ENCODE measurements at places on chromosomes 12 and 14.
A peak's percentile ranks its signal among the peaks of the same experiment; 100 is the strongest.

GRCh38 chr12:48881686-48882314 lies 16.1 kb upstream of the RND1 start:
- DNase-seq = no peak

DNA sequence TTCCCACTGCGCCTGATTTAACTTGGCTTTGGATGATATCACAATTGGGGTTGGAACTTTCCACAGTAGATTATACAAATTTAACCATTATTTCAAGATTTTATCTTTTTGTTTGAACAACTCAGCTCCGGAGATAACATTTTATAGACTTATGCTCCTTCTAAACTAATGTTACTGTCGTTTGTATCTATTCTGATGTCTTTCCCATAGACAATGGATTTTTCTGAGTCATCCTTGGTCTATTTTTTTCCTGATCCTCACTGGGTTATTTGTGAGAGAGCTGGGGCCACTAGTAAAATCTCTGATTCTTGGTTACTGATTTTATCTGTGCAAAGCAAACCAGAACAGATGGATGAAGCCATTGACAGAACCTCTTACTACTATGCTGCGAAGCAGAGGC lies 175.1 kb downstream of the SLC38A4 start:
- DNase-seq = no peak

GRCh38 chr14:23344481-23344880 lies 8.2 kb downstream of the SLC22A17 start:
- DNase-seq = no peak

DNA sequence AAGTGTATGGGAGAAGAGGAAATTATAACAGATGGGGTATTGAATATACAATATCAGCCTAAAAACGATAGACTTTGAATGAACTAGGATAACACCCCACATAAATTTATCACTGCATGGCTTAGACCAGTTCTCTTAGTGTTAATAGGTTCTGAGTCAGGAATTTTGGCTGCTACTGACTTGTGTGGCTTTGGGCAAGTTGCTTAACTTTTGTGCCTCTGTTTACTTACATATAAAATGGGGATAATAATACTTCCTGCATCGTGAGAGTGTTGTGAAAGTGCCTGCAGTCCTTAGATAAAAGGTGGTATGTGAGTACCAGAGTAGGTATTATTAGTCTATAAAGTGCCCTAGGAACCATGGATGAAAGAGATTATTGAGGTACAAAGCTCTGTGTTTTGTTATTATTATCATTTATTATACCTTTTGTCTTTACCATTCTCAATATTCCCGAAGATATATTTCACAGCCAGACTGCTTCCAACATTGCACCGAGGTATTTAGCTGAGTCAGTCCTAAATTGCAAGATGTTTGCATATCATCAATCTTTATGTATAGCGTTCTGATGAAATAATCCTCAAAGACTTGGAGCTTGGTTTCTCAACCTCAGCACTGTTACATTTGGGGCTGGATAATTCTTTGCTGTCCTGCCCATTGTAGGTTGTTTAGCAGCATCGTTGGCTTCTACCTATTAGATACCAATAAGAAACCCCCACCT lies 2.3 kb upstream of the PAWR start:
- peak; percentile 6 for DNase-seq

GRCh38 chr12:9064201-9064814 lies 51.4 kb downstream of the A2M start:
- DNase-seq = peak; percentile 60

DNA sequence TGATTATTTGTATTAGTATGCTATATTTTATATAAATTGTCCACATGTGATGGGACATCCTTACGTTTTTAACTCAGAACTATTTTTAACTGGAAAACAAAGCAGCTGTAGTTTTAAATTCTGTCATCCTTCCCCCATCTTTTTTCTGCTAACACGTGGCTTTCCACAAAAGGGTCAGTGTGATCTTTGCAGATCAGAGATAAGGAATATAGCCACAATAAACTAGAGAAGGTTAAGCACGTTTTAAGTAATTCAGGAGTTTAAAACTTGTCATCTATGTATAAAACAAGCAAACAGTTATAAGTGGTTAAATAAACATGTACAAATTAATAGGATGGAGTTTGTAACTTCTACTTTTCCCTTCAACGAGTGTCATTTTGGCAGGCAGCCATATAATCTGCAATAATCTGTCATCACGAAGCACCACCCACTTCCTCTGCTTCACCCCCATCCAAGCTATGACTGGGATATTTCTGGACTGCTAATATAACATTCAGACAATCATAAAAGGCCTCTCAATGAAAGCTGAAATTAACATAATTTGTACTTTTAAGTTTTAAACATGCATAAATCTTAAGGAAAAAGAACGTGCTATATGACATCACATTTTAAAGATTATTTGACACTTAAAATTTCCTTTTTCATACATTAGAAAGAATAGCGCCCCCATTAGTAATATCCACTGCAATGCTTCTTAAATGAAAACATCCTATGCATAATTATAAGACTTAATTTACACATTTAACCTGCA lies 15.3 kb downstream of the TAOK3 start:
- peak; percentile 29 for DNase-seq

DNA sequence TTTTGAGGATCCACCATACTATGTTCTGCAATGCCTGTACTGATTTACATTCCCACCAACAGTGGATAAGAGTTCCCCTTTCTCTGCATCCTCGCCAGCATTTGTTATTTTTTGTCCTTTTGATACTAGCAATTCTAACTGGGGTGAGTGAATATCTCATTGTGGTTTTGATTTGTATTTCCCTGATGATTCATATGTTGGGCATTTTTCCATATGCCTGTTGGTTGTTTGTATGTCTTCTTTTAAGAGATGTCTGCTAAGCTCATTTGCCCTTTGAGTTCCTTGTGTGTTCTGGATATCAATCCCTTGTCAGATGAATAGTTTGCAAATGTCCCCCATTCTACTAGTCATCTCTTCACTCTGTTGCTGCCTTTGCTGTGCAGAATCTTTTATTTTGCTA lies 49.0 kb upstream of the MSRB3 start:
- no peak for DNase-seq

DNA sequence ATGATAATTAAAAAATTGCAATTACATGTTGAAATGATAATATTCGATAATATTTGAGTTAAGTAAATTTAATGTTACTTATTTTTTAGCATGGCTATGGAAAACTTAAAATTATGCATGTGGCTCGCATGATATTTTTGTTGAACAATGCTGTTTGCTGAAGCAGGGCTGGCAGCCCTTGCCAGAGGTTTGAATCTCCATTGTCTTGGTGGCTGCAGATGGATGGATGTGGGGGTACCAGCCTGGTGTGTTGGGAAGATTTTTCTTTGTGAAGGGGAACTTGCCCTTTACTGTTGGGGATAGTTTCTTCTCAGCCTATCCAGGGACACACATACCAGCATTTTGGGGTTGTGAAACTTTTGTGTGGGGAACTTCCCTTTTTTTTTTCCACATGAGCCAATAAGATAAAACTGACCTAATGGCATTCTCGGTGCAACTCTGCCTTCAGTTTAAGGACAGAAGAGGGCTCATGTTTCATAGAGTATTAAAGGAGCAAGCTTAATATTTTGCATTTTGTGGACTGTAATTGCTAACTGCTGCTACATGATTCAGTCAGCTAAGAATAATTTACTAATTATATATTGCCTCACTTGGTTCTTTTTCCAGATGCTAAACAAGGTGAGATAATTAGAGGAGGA lies 8.8 kb downstream of the RASSF3 start:
- peak; percentile 48 for DNase-seq

All from AG08395 (cell line).